Endothelial cell of umbilical vein (primary cell): ENCODE measurements at places on chromosomes 4 and X. TPM values are rescaled to one million over a fixed set of nuclear protein-coding genes. Genes with fewer than 3 reads are reported as not detected.

- H3K27ac ChIP-seq, result no peak overlapping the region
- H3K27me3 ChIP-seq, result no peaks in the 10 kb centered on the region
- H3K4me3 ChIP-seq, result no peak overlapping the region
- no peaks in the 10 kb centered on the region for H3K36me3 ChIP-seq
- DNase-seq, result no peak
- no peaks in the 10 kb centered on the region for H3K4me1 ChIP-seq
Measured at GRCh38 chrX:15207994-15208393, 61.9 kb downstream of the ASB9 start.

DNA sequence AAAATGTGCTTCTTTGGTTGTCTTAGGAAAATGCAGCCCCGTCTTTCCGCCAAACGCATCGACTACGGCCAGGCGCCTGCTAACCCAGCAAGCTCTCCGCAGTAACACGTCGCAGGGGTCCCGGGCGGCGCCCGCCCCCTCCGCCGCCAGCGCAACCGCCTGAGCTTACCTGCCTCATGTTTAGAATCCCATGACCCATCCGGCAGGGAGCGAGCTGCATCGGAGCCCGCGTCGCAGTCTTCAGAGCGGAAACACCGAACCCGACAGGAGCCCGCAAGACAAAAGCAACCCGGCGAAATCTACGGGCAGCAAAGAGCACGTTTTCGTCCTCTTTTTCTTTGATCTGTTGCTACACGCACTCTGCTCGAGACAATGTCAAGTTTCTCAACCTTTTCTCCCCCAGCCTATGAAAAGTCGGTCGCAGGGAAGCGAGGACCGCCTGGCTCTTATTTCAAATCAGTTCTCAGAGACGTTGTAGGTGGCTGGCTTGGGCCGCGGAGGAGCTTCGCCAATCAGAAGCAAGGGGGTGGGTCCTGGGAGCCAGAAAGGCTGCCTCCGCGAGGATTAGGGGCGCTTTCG lies at the start of gene MID1:
Gene MID1 (minus strand): TSS at position 465 of the 579 bp plus-strand sequence. CDS start 53,038 bp downstream, outside the sequence.
- H3K27ac ChIP-seq, result peak within 1 kb of the TSS; percentile 71
- DNase-seq, result peak; percentile 83
- no peaks in the 10 kb centered on the region for H3K27me3 ChIP-seq
- H3K4me3 ChIP-seq, result peak within 1 kb of the TSS; percentile 43

- peaks cover 29% of the 10 kb centered on the region for H3K4me1 ChIP-seq
- no peak for DNase-seq
- H3K27ac ChIP-seq, result no peak overlapping the region
- H3K36me3 ChIP-seq, result no peaks in the 10 kb centered on the region
- H3K4me3 ChIP-seq, result peak overlapping the region; percentile 19
Measured at GRCh38 chrX:40145923-40146261, 48.1 kb upstream of the BCOR start.

DNA sequence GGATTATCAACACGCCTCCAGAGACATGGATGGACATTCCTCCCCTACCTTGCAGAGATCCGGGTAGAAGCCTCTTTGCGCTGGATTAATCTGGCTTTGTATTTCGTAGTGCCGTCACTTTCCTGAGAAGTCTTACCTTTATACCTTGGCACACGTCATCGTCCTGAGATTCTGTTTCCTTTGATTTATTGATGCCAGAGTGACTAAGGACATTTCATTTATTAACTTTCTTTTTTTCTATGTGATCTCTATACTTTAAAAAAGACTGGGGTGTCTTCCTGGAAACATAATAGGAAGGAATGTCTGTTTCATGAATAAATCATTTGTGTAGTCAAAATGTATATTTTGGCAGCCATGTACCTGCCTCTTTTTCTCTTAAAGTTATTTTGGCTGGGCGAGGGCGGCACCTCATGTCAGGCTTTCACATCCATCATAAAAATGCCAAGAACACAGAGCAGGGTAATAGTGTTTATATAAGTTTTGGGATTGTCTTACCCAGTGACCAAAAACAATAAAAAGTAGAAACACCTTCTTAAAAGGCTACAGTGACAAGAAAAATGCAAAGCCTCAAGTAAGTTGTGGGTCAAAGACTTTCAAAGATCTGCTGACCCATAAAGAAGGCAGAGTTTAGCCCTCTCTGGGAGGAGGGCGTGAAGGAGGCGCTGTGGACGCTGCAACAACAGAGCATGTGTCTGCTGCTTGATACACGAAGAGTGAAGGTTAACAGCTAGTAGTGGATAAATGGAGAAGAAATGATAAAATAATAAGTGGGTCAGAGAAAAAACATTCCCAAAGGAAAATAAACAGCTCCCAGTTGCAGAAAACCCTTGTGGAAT lies 124.4 kb downstream of the SHROOM3 start:
- no peaks in the 10 kb centered on the region for H3K36me3 ChIP-seq
- no peak overlapping the region for H3K4me3 ChIP-seq
- H3K27ac ChIP-seq, result no peak overlapping the region
- peaks cover 6% of the 10 kb centered on the region for H3K4me1 ChIP-seq

DNA sequence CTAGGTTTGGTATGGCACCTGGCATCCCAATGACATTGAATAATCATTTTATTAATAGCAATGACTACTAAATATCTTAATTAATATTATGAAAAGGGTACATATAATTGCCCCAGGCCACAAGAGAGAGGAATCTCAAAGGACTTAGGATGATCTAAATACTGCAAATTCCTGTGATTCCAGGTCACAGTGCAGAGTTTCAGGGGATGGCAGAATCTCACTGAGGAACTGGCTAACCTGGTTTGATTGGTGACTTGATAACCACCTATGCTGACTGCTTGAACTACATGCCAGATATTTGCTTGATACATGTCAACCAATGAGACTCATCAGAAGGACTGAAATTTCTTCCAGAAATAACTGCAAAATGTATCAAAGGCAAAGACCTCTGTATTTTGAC lies 37.2 kb downstream of the BTC start:
- peaks cover 6% of the 10 kb centered on the region for H3K27me3 ChIP-seq
- H3K4me3 ChIP-seq, result no peak overlapping the region
- no peak for DNase-seq
- no peaks in the 10 kb centered on the region for H3K36me3 ChIP-seq
- no peaks in the 10 kb centered on the region for H3K4me1 ChIP-seq

DNA sequence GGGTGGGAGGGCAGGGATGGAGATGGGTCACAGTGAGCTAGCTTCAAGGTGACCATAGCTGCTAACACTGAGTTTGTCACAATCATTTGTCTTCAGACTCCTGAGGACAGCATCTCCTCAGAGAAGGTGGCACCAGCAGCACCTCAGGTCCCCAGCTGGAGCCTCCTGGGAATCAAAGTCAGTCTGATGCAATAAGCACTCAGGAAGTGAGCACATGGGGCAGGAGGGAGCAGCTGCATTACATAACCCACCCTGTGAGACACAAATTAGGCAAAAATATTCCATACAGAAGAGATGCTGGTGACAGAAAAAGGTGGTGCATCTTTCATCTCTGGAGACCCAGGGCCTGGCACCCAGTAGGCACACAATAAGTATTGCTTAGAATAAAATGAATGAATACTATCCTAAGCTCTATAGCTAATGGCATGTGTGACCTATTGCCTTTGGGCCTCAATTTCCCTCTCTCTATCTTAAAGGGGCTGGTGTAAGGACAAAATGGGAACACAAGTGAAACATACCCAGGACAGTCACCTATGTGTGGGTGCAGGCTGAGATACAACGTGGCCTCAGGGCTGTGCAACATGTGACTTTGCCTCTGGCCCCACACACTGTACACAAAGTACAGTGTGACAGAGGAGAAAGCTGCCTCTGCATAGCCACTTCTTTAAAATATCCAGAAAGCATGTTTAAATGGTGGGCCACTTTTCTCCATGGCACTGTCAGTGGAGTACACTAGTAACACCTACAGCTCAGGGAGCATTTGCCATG lies 37.1 kb downstream of the SLC39A8 start:
- no peaks in the 10 kb centered on the region for H3K4me1 ChIP-seq
- no peak overlapping the region for H3K4me3 ChIP-seq
- DNase-seq, result no peak
- H3K27ac ChIP-seq, result no peak overlapping the region
- no peaks in the 10 kb centered on the region for H3K36me3 ChIP-seq

GRCh38 chr4:109020861-109021260 lies 258.0 kb upstream of the ETNPPL start:
- H3K36me3 ChIP-seq, result no peaks in the 10 kb centered on the region
- DNase-seq, result no peak
- no peak overlapping the region for H3K27ac ChIP-seq
- no peaks in the 10 kb centered on the region for H3K27me3 ChIP-seq
- H3K4me3 ChIP-seq, result no peak overlapping the region

DNA sequence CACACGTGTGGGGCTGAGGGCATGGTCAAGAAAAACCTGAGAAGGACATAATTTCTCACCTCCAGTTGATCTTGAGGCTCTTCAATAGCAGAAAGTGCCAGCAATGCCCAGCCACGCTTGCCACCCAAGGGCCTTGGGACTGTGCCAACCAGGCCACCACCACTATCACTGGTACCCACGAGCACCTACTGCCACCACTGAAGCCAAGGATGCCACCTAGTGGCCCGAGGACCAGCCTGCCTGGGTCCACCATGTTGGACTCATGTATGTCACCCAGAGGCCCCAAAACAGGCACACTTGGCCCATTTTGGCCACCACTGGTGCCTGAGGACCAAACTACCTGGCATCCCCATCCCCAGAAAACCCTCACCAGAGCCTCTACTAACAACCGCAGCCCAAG lies 191.8 kb downstream of the ADAM29 start:
- H3K4me1 ChIP-seq, result no peaks in the 10 kb centered on the region
- no peaks in the 10 kb centered on the region for H3K27me3 ChIP-seq
- H3K27ac ChIP-seq, result no peak overlapping the region
- no peak overlapping the region for H3K4me3 ChIP-seq
- H3K36me3 ChIP-seq, result no peaks in the 10 kb centered on the region

- H3K36me3 ChIP-seq, result no peaks in the 10 kb centered on the region
- H3K27ac ChIP-seq, result no peak overlapping the region
- no peak for DNase-seq
- no peaks in the 10 kb centered on the region for H3K4me1 ChIP-seq
- no peaks in the 10 kb centered on the region for H3K27me3 ChIP-seq
Measured at GRCh38 chr4:27490315-27490714, 629.7 kb downstream of the STIM2 start.

GRCh38 chr4:64582492-64582891 lies 173.2 kb upstream of the TECRL start:
- H3K27me3 ChIP-seq, result no peaks in the 10 kb centered on the region
- no peak for DNase-seq
- H3K27ac ChIP-seq, result no peak overlapping the region
- no peaks in the 10 kb centered on the region for H3K36me3 ChIP-seq
- no peak overlapping the region for H3K4me3 ChIP-seq

GRCh38 chr4:82346126-82346525 lies 27.7 kb downstream of the HNRNPD start:
- no peaks in the 10 kb centered on the region for H3K4me1 ChIP-seq
- peaks cover 2% of the 10 kb centered on the region for H3K36me3 ChIP-seq
- no peaks in the 10 kb centered on the region for H3K27me3 ChIP-seq

- no peak overlapping the region for H3K4me3 ChIP-seq
- peaks cover 6% of the 10 kb centered on the region for H3K27me3 ChIP-seq
- no peaks in the 10 kb centered on the region for H3K36me3 ChIP-seq
- H3K4me1 ChIP-seq, result no peaks in the 10 kb centered on the region
- H3K27ac ChIP-seq, result no peak overlapping the region
Measured at GRCh38 chr4:169791062-169791461, 33.3 kb upstream of the HPF1 start.

- no peak for DNase-seq
- H3K4me1 ChIP-seq, result peaks cover under 1% of the 10 kb centered on the region
- H3K4me3 ChIP-seq, result no peak overlapping the region
- no peak overlapping the region for H3K27ac ChIP-seq
- no peaks in the 10 kb centered on the region for H3K27me3 ChIP-seq
Measured at GRCh38 chrX:2504706-2505332, 4.0 kb upstream of the DHRSX start.

GRCh38 chr4:1574601-1575417 lies 109.3 kb downstream of the FAM53A start:
- no peak for DNase-seq
- H3K36me3 ChIP-seq, result no peaks in the 10 kb centered on the region
- no peak overlapping the region for H3K4me3 ChIP-seq
- peaks cover 11% of the 10 kb centered on the region for H3K27me3 ChIP-seq

- no peaks in the 10 kb centered on the region for H3K4me1 ChIP-seq
- peaks cover 2% of the 10 kb centered on the region for H3K27me3 ChIP-seq
- no peak overlapping the region for H3K27ac ChIP-seq
- no peak for DNase-seq
- H3K36me3 ChIP-seq, result no peaks in the 10 kb centered on the region
- H3K4me3 ChIP-seq, result no peak overlapping the region
Measured at GRCh38 chr4:6377626-6378492, 94.6 kb downstream of the PPP2R2C start.

DNA sequence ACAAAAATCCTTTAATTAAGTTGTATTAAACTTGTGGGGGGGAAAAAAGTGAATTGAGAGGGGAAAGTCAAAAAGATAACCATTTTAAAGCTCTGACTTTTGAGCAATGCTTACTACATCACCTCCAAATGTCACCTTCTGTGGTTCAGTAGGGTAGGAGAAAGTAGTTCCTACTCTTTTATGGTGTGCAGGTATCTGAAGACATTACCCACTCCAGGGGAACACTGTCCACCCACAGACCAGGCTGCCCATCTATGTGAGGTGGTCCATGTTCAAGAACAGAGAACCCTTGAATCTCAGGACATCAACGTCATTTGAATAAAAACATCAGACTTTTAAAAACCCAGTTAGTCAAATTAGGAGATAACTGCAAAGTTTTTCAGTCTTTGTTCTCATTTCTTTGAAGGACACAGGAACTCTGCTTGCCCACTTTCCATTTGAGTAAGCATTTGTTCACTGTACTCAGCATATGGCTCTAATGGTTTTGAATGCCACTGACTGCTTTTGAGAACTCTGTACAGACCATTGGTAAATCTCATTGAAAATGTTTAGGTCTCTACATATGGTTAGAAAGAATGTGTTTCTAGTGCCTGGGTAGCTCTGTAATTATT lies 18.4 kb downstream of the NMU start:
- no peaks in the 10 kb centered on the region for H3K4me1 ChIP-seq
- H3K36me3 ChIP-seq, result no peaks in the 10 kb centered on the region
- H3K27ac ChIP-seq, result no peak overlapping the region
- no peaks in the 10 kb centered on the region for H3K27me3 ChIP-seq
- DNase-seq, result no peak

- H3K4me1 ChIP-seq, result no peaks in the 10 kb centered on the region
- no peak overlapping the region for H3K27ac ChIP-seq
- H3K4me3 ChIP-seq, result no peak overlapping the region
- H3K36me3 ChIP-seq, result no peaks in the 10 kb centered on the region
- DNase-seq, result no peak
Measured at GRCh38 chr4:72779241-72779640, 210.2 kb upstream of the ADAMTS3 start.

GRCh38 chr4:88093874-88094273 lies 64.6 kb downstream of the ABCG2 start:
- DNase-seq, result no peak
- H3K27me3 ChIP-seq, result no peaks in the 10 kb centered on the region
- H3K27ac ChIP-seq, result no peak overlapping the region
- H3K36me3 ChIP-seq, result no peaks in the 10 kb centered on the region

GRCh38 chrX:69556060-69557011 lies 52.2 kb downstream of the NALF2 start:
- H3K27me3 ChIP-seq, result no peaks in the 10 kb centered on the region
- H3K4me1 ChIP-seq, result no peaks in the 10 kb centered on the region
- H3K4me3 ChIP-seq, result no peak overlapping the region
- no peaks in the 10 kb centered on the region for H3K36me3 ChIP-seq
- DNase-seq, result no peak
- H3K27ac ChIP-seq, result no peak overlapping the region

SPANXA2 gene
- not detected in 2 replicates for total RNA-seq

ASIC5 gene
- not detected in 2 replicates for total RNA-seq

KDR gene
- total RNA-seq, result 139 and 145 TPM in 2 replicates

COX18 gene
- total RNA-seq, result 10.6 and 13.0 TPM in 2 replicates

EBP gene
- 102 and 114 TPM in 2 replicates for total RNA-seq

PRDM5 gene
- total RNA-seq, result 5.7 and 8.1 TPM in 2 replicates

DCAF4L1 gene
- total RNA-seq, result 0.15 and 0.16 TPM in 2 replicates

GPAT3 gene
- 2.1 and 3.1 TPM in 2 replicates for total RNA-seq
